ENCODE measurements at places on chromosomes 5 and 9.

- no peak for DNase-seq
These were observed 6.6 kb downstream of the PSAT1 start for GRCh38 chr9:78303377-78304062.

- DNase-seq = no peak
These were observed 25.5 kb upstream of the SLC6A19 start for GRCh38 chr5:1175801-1176472.

GRCh38 chr9:136984464-136985026 is 1.8 kb downstream of the LCNL1 start:
- no peak for DNase-seq

GRCh38 chr5:174675916-174676315 is 48.5 kb upstream of the MSX2 start:
- no peak for DNase-seq

DNA sequence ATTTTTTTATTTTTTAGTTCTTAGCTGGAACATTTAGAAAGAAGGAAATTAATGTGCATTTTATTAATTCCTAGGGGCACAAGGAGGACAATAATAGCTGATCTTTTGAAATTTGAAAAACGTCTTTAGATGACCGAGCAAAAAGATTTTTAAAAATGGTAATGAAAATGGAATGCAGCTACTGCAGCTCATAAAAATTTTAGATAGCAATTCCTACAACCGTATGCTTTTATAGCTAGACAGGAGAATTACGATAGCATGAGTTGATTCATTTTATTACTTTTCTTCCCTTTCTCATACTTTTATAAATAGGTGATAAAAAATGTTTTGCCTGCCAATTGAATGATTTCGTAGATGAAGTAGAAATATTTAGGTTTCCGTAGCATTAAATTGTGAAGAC is 13.7 kb upstream of the RUFY1 start:
- DNase-seq = no peak

DNA sequence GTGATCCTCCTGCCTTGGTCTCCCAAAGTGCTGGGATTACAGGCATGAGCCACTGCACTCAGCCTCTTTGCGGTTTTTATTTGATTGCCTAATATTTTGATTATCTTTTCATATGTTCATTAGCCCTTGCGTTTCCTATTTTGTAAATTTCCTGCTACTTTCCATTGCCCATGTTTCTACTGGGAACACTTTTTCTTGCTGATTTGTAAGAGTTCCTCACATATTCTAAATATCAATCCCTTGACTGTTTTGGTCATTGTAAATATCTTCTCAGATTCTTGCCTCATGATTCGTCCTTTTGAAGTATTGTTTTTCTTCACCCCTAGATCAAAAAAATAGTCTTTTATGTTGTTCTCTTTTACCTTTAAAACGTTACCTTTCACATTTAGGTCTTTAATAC is 37.9 kb upstream of the TTC1 start:
- no peak for DNase-seq

DNA sequence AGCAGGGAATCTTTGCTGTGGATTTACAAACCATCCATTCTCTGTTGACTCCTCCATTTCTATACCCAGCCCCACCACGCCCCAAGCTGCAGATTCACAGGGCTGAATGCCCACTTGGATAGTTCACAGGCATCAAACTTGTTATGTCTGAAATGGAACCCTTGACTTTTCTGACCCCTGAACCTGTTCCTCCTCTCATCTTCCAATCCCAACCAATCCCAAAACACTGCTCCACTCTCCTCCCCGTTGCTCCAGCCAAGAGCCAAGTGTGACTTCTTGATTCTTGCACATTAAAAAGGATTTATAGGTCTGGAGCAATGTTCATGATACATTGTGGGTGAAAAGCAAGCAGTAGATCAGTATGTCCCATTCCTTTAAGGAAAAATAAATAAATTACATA is 145.6 kb downstream of the DAB2IP start:
- no peak for DNase-seq

GRCh38 chr5:79130781-79131180 is 19.2 kb downstream of the BHMT start:
- no peak for DNase-seq

GRCh38 chr9:125497906-125498305 is 209.1 kb downstream of the MAPKAP1 start:
- DNase-seq = no peak

DNA sequence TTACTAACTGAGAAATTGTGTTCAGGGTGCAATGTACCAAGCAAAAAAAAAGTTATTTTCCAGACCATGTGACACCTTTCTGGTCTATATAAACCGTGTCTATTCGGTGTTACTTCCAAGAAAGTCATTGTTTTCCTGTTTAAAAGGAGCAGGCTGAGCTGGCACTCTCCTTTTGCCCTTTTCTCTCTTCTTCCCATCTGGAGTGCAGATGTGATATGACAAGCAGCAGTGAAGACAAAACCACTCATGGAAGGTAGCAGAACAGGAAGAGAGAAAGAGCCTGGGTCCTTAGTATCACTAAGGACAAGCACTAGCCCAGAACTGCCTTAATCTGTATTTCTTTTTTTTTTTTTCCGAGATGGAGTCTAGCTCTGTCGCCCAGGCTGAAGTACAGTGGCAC is 25.6 kb downstream of the LYRM7 start:
- DNase-seq = no peak

DNA sequence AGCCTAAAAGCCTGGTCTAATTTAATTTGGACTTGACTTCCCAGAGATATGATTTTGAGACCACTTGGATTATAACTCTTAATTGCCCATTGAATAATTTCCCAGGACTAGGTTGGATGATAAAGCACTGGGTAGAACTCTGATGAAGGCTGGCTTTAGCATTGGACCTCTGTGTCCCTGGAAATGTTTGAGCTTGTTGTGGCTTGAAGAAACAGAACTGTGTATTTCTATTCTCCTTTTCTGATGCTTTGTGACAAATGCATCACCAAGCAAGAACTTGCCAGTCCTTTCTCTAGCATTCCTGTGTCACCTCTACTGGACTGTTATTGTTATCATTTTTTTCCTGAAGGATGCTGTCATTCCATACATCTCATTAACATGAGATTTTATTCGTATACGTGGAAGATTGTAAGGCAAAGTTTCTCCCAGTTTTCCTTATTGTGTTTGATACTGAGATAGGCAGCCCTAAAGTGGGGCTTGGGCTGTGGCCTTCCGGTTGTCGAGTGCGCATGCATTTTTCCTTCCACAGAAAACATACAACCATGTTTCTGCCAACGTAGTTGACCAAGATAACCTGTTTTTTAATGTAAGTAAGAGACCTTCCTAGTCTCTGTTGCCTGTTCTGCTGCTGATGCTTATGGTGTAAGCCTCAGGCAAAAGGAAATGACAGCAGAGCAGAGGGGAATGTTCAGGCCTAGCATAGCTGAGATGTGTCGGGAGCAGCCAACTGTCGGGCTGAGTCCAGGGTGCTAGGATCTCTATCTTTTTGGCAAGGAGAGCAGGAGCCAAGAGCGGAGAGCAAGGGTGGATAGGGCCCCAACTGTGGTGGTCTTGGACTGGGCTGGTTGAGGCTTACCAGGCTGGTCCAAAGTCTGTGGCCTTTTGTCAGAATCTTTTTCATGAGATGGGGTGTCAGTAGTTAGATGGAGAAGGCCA is 2.3 kb downstream of the NTRK2 start:
- no peak for DNase-seq

- no peak for DNase-seq
These were observed 307.7 kb upstream of the TLE4 start for GRCh38 chr9:79264041-79264440.

DNA sequence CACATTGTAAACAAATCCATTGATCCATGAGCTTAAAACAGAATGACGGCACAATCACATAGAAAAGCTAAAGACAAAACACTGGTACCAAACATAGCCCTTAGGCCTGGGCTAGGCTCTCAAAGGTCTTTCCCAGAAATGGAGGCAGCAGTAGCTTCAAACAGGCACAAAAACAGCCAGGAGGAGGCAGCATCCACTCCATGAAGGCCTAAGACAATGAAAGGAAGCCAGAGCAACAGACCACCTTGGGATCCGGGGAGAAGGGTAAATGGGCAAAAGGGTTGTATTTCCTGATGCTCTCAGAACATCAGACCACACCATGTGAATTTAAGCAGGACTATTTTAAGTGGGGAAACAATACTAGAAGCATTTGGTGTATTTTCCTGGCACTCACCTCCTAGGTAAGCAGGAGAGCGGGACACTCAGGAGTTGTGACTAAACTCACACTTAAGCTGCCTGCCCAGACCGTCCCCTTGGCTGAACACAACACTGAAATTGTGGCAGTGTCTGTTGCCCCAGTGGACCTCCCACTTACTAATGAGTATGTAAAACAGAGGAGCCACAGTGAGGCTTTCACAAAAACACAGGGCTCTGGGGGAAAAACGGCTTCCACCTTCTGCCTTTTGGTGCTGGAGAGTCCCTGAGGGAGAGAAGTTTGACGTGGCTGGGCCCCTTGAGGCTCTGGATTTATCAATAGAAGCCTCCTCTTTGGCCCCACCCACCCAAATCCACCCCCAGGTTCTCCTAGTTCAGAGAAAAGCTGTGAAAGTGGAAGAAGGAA is 11.9 kb downstream of the GNPDA1 start:
- no peak for DNase-seq

GRCh38 chr5:144033486-144033885 is 137.0 kb downstream of the YIPF5 start:
- no peak for DNase-seq

- no peak for DNase-seq
These were observed 269.1 kb downstream of the EFNA5 start for GRCh38 chr5:107401470-107402122.

GRCh38 chr9:69433392-69433791 is 108.4 kb downstream of the ENTREP1 start:
- DNase-seq = no peak

- DNase-seq = no peak
These were observed 17.4 kb upstream of the LARP1 start for GRCh38 chr5:154737667-154738320.

DNA sequence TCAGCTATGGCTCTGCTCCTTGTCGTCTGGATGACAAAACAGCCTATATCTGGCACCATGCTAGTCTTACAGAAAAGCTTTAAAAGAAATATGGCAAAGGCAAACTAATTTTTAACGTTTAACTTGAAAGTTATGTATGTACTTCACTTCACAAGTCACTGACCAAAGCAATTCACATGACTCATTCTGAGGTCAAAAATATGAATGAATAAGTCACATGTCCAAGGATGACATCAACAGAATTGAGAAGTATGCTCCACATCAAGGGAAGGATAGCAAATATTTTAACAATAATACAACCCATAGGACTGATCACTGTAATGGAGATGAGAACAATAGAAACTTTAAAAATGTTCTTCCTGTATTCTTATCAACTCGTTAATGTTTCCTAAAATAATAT is 1072.6 kb upstream of the NUDT12 start:
- DNase-seq = no peak

DNA sequence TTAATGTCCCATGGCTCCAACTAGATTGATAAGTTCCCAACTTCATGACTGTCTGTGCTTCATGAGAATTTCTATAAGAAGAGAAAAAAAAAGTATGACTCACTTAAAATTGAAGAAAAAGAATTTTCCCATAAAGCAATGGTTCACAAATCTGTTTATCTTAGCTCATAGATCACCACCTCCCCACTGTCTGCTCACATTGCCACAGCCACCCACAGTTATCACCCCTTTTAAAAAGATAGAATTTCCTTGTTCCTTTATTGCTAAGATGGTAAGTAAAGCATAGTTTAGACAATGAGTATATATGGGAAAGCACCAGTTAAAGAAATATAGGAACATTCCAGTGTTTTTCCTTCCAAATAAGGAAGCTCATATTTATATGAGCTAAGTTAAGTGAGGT is 67.1 kb downstream of the ALDH7A1 start:
- DNase-seq = no peak

- DNase-seq = no peak
These were observed 14.6 kb downstream of the CETN3 start for GRCh38 chr5:90395005-90395404.

DNA sequence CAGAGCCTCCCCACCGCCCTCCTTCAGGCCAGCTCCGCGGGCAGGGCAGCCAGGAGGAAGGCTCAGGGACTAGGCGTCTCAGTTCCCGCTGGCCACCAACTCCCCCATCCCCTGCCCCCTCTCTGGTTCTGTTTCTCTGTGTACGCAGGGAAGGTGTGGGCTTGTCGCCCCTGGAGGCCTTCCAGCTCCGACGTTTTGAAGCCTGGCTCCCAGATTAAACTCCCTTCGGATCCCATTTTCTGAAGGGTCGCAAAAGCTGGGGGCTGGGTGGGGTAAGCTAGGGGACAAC is 346 bp downstream of the ATOX1 start:
- no peak for DNase-seq

DNA sequence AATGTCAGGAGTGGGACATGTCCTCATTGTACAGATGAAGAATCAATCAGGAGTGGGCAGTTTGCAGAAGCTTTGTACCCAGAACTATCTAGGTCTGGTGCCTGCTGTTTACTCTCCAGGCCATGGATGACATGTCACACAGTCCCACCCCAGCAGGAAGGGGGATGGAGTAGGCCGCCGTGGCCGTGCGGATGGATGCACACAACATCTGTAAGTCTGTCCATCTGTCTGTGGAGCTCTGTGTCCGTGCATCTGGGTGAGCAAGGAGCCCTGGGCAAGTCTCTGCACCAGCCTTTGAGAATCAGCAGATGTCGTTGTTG is 311.5 kb upstream of the IRX4 start:
- no peak for DNase-seq

GRCh38 chr5:126499853-126500342 is 76.7 kb downstream of the GRAMD2B start:
- DNase-seq = no peak

DNA sequence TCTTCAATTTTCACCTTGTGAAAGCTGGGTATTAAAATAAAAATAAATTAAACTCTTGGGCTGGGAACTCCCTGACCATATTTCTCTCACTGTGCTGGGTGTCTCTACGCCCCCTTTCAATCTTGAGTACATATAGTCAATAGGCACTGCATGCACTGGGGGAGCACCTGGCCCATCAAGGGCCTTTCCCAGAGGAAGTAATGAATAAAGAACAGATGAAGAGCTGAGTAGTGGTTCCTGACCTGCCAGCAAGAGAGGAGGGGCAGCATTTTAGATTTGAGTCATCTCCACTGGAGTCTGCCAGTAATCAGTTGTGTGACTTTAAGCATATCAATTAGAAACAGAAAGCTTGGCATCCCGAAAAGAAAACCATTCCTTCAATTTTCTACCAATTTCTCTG is 6.2 kb downstream of the MAPKAP1 start:
- DNase-seq = no peak

DNA sequence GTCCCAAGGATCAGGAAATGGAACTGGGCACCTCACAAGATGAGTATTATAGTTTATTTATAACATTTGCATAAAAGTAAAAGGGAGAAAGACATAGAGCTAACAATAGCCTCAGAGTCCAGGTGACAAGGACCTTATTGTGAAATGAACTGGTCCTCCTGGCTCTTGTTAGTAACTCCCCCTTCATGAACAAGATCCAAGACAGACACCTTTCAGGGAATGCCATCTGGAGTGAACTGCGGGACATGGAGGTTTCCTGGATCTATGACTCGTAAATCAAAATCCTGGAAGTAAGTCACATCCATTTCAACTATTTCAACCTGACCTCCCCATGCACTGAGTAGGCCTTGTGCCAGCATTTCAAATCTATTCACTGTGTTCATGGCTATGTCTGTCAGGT is 129.5 kb upstream of the GAS1 start:
- DNase-seq = no peak

All from stimulated activated CD8-positive, alpha-beta memory T cell treated with anti-CD3 and anti-CD28 coated beads, Interleukin-15, amount 100 ng/mL, for 4 hours (primary cell).